Stimulated activated CD4-positive, alpha-beta T cell treated with anti-CD3 and anti-CD28 coated beads, Interleukin-2, amount 100 ng/mL, for 4 hours (primary cell): ENCODE measurements at places on chromosomes 11 and 22.

- DNase-seq, result no peak
Measured at GRCh38 chr11:10298342-10298741, 4.3 kb upstream of the SBF2 start.

- no peak for DNase-seq
Measured at GRCh38 chr11:12686246-12687060, 12.2 kb downstream of the TEAD1 start.

- DNase-seq, result no peak
Measured at GRCh38 chr11:75639762-75640181, 29.1 kb downstream of the MAP6 start.

GRCh38 chr11:16226245-16226644 lies 130.1 kb downstream of the SOX6 start:
- no peak for DNase-seq

GRCh38 chr11:2096011-2096918 lies 42.9 kb downstream of the IGF2 start:
- no peak for DNase-seq

- no peak for DNase-seq
Measured at GRCh38 chr11:28107191-28107749, 686 bp downstream of the KIF18A start.

DNA sequence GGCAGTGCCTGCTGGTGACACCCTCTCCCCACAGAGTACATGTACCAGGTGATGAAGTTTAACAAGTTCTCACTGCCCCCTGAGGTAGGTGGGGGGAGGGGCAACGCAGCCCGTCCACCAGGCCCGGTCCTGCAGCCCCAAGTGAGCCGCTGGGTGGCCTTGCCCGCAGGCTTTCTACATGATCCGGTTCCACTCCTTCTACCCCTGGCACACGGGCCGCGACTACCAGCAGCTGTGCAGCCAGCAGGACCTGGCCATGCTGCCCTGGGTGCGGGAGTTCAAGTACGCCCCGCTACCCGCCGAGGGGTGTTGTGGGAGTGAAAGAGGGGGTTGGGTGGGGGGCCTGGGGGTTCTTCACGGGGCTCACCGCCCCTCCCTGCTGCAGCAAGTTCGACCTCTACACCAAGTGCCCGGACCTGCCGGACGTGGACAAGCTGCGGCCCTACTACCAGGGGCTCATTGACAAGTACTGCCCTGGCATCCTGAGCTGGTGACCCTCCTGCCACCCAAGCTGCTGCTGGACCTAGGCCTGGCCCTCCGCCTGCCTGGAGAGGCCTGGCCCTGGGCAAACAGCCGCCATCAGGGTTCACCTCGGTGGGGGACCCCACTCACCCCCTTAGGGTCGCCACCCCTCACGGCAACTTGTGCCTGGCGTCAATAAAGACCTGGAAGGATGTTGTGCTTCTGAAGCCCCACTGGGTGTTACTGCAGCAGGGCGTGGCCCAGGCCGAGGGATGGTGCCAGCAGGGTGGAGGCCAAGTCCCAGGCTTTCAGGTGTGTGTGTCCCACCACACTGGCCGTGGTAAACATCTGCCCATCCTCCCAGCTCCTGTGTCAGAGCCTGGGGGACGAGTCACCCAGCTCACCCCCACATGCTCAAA lies 2.9 kb downstream of the MIOX start:
- no peak for DNase-seq
